ENCODE measurements at places on chromosomes 12 and 14.

DNA sequence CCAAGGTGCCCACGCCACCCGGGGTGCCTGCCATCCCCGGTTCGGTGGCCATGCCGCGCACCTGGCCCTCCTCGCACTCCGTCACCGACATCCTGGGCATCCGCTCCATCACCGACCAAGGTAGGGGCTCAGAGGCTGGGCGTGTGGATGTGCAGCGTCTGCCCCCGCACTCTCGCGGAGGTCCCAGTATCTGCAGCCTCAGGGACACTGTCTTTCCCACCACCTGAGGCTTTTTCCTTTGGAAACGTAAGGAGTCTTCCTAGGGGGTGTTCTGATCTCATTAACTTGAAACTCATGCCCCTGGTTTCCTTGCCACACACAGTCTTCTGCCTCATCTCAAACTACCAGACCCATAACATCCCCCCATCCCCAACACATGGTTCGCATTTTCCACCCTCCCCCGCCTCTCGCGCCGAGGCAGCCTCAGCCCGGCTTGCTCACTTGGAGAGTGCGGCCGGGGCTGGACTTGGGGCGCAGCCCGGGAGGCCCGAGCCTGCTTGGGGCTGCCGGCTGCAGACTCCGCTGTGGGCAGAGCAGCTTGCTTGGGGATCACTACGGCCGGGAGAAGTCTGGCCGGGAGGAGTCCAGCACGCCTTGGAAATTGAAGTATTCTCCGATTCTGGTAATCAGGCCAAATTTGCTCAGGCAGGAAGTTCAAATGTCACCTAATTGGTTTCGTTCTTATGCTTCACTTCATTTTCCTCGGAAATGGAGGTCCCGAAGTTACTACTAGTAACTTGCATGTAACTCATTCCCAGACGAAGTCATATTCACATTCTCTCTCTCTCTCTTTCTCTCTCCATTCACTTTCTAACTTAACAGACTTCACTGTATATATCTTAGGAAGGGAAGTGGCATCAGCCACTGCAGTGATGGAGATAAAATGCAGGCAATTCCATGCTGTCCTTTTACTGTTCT, 2.0 kb downstream of the PAX9 start:
- no peak for DNase-seq

- no peak for DNase-seq
These were observed 128.5 kb downstream of the PHETA1 start for GRCh38 chr12:111240374-111240773.

DNA sequence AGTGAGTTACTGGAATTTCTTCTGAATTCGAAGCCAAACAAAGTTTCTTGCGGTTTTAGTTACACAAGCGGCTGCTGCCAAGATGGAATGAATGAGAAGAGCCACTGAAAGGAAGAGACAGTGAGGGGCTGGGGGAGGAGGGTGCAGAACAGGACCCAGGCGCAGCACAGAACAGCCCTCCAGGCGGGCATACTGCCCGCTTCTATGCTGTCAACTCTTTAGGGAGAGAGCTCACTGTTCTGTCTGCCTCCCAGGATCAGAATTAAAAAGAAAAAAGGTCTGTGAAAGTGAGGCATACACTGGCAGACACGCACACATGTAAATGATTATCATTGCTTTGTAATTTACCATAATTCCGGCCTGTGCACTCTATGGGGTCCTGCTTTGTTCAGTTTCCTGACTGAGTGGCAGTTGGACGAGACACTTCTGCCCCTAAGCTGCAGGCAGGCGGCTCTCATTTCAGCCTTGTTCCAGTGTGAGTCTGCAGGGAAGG, 231.6 kb downstream of the CACNA1C start:
- no peak for DNase-seq

DNA sequence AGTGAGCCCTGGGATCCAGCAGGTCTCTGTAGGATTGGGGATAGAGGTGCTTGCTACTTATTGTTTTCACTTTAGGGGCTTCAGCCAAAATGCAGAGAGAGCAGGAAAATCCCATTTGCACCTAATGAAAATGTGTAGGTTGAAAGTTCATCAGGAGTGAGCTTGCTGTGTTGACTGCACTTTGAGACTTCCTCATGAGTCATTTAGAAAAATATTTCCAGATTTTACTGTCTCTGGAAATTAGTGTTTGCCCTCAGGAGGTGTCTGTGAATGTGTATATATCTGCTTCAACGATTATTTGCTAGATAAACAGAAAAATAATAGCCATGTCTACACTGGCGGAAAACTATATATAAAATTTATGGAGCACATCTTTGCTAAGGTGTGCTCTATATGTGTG, 159.3 kb downstream of the CAND1 start:
- no peak for DNase-seq

- DNase-seq, result no peak
These were observed 68.7 kb downstream of the CCDC88C start for GRCh38 chr14:91348845-91349465.

DNA sequence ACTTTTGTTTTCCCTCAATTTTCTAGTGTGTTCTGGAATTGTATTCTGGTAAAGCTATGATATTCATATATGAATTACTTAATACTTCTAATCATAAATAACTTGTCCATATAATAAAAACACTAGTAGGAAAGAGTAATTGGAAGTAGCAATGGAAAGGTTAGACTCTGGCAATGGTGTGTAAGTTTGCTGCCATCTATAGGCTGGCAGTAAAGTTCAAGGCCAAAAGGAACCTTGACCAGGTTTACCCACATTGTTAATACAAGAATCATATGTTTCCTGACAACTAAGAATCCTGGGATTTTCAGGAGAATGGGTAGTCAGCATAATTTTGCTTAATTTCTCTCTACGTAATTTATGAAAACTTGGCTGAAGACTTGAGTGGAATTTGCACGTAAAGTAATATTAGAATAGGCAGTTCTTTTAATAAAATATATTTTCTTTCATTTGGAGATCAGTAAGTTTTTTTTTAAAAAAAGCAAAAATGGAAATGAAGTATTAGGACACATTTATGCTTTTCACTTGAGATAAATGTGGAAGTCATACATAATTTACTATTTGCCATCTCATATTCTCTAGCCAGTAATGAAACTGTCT, 926.7 kb downstream of the GALC start:
- no peak for DNase-seq

- DNase-seq, result no peak
These were observed 37.9 kb downstream of the SH2B3 start for GRCh38 chr12:111443586-111443985.

DNA sequence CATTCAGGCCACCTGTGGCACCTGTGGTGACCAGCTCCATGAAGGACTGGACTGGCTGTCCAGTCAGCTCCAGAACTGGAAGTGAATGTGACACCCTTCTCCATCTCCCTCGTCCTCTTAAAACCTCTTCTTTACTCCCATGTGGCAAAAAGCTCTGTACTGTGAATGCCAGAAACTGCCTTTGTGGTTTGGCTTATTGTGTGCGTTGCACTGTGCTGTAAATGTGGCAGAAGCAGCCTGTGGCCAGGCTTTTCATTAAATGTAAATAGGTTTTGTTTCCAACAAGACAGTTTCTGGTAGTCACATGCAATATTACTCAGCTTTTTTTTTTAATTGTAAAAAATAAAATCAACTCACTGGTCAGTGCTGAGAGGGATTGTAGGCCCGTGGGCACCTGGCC, 453.7 kb downstream of the ATP23 start:
- DNase-seq, result no peak

DNA sequence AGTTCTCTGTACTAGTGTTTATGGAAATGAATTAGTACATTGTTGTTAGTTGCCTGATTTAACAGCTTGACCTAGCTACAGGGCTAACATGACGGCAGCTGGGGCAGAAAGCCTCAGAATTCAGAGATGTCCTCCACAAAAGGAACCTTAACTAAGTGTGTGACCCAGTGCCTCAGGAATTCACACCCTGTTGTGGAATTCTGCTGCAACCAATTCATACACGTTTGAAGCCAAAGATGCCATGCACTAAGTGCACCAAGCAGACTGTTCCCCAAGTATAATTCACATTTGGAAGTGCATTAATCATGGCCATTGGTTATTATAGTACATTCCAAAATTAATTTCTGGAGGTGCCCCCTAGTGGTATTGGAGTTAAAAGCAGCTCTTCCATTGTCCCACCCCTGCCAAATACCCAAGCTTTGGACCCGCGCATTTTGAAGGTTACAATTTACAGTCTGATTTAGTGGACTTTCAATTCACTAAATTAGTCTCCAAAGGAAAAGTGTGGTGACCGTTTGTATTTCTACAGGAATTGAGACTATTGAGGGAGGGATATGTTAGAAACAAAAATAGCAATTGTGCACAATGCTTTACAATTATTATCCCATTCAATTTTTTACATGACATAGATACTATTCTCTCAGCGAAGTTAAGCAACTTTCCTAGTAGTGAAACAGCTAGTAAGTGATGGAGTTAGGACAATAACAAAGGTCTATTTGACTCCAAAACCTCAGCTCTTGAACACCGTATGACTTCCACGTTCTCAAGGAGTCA, 85.9 kb downstream of the PAX9 start:
- no peak for DNase-seq

- DNase-seq, result no peak
These were observed 107.6 kb downstream of the PLEKHG7 start for GRCh38 chr12:92810370-92810769.

DNA sequence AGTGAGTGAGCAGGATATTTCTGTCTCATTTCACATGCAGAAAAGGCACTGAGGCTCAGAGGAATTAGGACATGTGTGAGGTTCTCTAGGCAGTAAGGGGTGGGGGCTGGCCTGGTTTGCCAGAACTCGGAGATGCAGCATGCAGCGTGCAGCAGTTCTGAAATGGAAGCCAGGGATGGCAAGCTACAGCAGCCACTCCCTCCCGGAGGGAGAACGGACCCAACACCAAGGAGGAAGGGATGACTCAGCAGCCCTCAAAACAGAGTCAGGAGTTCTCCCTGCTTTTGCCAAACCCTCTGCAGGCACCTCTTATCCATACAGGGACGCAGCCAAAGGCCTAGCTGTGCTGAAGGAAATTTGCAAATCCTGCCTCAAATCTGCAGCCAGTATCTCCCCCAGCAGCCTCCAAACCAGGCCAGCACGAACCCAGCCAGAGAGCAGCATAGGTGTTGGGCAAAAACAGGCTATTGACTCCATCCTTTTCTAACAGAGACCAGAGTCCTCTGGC, 10.3 kb upstream of the SERPINA3 start:
- no peak for DNase-seq

GRCh38 chr12:92065639-92066038, 80.0 kb downstream of the BTG1 start:
- DNase-seq, result no peak

- no peak for DNase-seq
These were observed 66.8 kb downstream of the VWF start for GRCh38 chr12:6057700-6058099.

DNA sequence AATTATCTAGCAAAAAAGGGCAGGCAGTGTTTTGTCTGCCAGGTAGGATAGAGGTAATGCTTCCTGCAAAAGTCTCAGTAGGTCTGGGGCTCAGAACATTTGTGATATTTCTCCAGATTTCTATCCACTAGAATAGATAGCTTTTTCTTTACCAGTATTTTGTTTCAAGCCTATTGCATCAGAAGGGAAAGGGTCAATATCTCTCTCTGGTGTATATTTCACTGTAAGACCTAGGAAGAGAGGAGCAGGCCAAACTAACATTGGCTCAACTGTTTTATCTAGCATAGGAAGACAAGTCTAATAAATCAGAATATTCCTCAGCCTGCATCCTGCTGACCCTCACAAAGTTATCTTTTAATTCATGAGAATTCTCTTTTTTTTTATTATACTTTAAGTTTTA, 106.7 kb upstream of the DAAM1 start:
- no peak for DNase-seq

DNA sequence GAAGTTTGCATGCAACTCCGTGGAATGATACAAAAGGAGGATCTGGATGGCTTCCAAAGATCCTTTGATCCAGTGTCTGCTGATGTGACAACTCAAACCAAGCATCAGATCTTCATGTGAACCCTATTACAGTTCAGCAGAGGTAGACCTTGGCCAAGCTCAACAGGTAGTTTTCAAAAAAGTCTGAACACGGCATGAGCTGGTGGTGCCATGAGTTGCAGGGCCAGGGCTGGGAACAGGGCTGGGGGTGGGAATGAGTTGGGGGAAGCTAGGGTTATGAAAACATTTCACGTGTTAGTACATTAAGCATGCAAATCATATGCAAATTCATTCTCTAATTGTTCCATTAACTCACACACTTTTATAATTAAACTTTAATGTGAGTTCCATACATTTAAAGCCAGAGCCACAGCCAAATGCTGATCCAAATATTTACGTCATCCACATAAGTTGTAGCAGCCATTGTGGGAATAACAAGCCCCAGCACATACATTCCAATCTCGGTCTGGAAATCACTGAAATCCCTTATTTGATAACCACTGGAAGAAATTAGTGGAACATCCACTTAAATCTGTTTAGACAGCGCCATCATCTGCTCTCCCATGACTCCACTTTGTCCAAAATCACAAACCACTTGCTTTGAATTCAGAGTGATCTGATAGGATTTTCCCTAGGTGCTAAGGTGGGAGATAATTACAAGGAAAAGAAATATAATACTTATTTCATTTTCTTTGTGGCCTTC, 158.5 kb downstream of the APAF1 start:
- no peak for DNase-seq

- no peak for DNase-seq
These were observed 293.3 kb downstream of the PPFIA2 start for GRCh38 chr12:81465876-81466275.

DNA sequence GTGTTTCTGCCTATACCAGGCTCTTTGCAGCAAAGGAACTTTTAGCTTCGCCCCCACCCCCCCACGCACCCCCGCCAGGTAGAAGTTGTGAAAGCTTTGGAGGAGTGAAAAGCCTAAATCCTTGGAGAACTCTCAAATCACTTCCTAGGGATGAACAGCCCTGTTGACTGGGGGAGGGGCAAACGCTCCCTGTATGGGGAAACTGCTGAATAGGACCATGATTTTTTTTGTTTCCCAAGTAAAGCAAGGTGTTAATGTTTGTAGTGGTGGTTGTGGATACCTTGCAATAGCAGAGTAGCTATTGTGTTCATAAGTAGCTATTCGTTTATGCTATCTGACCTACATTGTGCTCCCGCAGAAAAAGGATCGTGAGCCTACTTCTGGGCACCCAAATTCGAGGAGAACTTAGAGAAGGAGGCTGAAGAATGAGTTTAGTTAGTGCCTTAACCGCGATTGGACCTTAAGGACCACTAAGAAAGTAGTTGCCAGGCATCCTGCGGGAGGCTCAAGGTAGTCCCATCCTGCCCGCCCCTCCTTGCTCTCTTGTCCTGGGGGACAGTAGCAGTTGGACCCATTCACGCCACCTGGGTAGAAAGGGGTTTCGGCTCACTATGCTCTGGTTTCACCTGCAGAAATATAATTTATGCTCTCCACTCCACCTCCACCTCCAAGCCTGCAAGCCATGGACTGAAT, 901 bp upstream of the NFKBIA start:
- no peak for DNase-seq

DNA sequence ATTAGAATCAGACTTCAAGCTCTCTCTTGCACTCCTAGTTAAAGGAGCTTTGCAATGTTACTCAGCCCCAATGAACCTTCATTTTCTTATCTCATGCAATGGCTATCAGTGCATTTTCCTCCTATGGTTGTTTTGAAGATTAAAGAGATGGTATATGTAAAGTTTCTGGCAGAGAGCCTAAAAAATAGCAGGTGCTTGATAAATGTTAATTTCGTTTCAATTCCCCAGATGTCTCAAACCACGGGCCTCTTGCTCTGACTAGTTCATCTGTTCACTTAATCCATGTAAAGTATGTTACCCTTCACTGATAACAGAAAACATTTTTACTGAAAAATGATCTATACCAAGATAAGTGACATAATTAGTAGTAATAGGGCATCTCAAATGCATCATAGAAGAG, 735.4 kb upstream of the USP15 start:
- no peak for DNase-seq
